Iris pigment epithelial cell (primary cell): ENCODE measurements at places on chromosomes 4 and X.

DNA sequence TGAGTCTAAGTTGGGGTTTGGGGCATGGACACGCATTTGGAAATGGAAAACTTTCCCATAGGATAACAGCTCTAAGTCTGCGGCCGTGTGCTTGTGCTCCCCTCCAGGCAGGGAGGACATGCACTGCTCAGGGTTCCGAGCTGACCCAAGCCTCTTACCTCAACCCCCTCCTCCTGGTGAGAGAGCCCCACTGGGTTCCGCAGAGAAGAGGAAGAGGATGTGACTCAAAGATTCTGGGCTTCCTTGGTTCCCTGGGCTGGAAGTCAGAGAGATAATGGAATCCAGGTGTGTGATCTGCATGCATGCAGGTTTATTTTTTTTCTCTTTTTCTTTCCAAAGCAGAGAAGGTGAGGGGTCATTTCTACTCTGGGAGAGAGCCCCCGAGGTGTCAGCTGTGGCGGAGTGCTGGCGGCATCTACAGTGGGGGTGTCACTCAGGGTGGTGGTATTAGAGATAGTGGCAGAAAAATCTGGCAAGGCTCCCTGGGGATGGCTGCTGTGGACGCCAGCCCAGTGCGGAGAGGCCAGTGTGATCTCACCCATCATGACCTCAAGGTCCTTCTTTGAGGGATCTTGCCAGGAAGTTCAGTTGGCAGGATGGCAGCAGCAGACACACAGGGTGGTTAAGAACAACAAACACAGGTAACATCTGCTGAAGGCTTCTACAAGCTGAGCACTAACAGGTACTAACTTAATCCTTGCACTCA is 168.7 kb upstream of the HAND2 start:
- no peak for DNase-seq

GRCh38 chr4:5798462-5798861 is 87.5 kb downstream of the EVC start:
- no peak for DNase-seq

DNA sequence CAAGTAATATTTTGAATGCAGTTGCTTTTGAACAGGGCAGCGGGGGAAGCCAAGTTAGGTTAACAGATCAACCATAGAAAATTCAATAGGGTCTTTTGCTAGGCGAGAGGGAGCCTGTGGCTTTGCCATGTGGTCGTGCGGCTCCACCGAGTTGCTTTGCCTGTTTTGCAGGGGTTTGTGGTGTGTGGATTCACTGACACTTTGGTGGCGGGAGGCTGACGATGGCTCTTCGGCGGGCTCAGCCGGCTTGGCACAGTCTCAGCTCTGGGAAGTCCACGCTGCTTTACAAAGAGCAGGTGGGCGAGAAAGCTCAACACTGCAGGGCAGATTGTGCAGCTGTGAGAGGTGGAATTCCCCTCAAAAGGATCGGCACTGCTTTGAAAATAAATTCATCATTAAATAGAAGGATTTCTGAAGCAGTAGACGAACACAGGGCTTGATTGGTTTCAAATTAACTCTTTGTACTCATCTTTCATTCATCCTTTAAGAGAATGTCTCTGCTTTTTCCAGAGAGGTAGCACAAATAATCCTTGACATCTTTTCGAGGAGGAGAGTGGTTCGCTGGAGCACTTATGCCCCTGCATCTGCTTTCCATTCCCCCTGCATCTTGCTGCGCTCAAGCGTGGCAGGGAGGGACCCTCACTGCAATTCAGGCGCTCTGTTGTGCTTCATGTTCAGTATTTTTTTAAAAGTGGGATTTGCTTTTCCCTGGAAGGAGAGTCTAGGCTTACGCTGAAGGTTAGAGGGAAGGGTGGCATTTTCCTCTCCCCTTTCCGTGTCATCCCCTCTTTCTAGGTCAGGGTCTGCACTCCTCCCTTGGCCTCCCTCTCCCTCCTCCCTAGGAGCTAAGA is 201.8 kb upstream of the LEF1 start:
- DNase-seq = no peak

GRCh38 chrX:109774706-109775105 is 41.6 kb upstream of the ACSL4 start:
- peak; percentile 89 for DNase-seq

DNA sequence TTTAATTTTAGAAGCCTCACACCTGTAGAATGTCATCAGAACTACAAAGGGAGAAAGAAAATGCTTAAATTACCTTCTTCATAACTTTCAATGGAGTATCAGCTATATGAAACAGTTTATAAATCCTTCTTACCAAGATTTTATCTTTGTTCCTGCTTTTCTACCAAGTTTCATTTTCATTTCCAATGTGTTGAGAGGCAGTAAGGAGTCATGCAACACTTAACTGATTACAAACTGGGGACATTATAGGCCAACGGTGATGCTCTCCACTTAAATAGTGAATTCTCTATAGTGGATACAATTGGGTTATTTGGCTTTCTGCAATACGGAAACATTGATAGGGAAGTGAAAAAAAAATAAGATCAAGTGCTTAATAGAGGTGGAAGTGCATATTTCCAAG is 145.2 kb upstream of the FTHL17 start:
- no peak for DNase-seq

GRCh38 chr4:77006753-77007353 is 57.3 kb downstream of the SEPTIN11 start:
- DNase-seq = no peak

DNA sequence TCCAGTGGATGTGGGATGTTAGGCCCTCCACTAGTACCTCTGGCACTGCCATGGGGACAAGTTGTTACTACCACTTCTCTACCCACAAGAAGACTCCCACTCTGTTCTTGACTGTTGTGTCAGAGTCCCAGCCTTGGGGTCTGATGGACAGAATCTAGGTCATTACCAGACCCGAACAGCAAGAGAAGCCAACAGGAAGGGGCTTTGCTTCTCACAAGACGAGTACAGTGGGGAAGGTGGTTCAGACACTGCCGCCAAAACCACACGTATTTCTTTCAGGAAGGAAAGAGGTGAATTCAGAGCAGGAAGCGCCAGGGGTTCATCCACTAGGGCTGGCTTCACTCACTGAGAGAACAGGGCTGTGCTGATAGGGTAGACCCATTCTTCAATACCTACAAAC is 161.3 kb upstream of the KIT start:
- no peak for DNase-seq

GRCh38 chr4:152536545-152537182 is 772 bp upstream of the FBXW7 start:
- peak; percentile 70 for DNase-seq

- DNase-seq = peak; percentile 63
These were observed 220.4 kb downstream of the SPRY1 start for GRCh38 chr4:123616951-123617461.

GRCh38 chrX:149433051-149433450 is 72.1 kb downstream of the IDS start:
- DNase-seq = no peak

DNA sequence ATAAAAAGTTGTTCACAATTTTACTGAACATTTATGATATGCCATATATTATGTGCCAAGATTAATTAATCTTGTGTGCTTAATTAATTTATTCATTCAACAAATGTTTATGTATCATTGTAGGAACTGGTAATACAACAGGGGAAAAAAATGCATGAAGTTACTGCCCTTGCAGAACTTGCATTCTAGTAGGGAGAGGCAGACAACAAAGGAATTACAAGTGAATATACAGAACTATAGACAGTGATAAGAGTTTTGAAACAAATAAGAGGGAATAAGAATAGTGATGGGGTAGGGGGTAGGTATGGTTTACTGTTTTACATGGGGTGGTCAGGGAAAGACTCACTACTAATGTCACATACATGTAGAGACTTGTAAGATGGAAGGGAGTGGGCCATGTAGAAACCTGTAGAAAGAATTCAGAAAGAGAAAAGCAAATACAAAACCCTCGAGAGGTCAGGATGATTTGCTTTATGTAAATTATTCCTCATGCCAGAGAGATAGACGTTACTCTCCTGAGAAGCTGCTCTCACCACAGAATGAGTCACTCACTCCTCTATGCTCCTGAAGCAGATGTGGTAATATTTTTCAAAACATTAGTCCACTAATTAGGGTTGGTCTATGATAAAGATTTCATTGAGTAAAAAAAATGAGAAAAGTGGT is 855.0 kb upstream of the GRID2 start:
- peak; percentile 39 for DNase-seq

- no peak for DNase-seq
These were observed 13.6 kb downstream of the MFAP3L start for GRCh38 chr4:170012629-170012958.

GRCh38 chrX:51641421-51642021 is 22.8 kb upstream of the CENPVL3 start:
- DNase-seq = peak; percentile 59

DNA sequence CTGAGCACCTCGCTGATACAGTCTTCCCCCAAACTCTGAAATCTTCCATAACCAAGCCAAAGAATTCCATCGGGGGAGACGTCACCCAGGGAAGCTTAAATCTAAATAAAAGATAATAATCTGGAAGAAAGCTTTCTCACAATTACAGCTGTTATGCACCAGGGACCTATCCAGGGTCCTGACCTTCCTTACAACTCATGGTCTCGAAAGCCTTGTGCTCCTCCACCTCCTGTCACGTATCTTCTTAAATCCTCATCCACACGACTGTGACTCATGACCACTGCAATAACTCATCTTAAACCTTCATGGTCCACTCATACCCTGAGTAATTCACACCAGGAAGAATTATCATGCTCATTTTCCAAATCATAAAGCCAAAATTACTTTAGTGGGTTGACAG is 166.8 kb upstream of the FRG1 start:
- DNase-seq = peak; percentile 2

GRCh38 chr4:104818579-104818978 is 323.9 kb upstream of the CXXC4 start:
- no peak for DNase-seq

DNA sequence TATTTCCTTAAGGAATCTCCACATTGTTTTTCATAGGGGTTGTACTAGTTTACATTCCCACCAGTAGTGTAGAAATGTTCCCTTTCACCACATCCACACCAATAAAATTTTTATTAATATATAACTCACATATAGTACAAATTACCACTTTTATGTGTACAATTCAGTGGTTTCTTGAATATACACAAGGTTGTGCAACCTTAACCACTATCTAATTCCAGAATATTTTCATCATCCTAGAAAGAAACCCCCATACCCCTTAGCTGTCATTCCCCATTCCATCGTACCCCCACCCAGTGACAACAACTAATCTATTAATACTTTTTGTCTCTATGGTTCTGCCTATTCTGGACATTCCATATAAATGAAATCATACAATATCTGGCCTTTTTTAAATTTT is 108.3 kb upstream of the USP9X start:
- DNase-seq = peak; percentile 33

DNA sequence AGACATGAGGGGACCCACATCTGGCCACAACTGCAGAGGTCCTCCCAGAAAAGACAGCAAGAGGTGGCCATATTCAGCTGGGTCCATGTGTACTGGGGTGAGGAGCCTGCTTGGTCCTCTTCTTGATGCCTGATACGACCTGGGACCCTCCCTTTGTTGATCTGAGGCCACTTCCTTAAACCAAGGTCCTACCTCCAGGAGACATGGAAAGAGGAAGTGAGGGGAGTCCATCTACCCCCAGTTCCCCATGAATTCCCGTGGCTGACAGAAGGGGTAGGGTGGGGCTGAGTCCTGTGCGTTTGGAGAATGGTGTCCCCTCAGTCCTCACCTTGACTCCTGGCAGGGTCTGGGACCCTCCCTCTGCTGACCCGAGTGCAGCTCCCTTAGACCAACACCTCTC is 2.1 kb downstream of the MAGEA10 start:
- no peak for DNase-seq

- DNase-seq = no peak
These were observed 24.7 kb upstream of the MXRA5 start for GRCh38 chrX:3371163-3371562.

DNA sequence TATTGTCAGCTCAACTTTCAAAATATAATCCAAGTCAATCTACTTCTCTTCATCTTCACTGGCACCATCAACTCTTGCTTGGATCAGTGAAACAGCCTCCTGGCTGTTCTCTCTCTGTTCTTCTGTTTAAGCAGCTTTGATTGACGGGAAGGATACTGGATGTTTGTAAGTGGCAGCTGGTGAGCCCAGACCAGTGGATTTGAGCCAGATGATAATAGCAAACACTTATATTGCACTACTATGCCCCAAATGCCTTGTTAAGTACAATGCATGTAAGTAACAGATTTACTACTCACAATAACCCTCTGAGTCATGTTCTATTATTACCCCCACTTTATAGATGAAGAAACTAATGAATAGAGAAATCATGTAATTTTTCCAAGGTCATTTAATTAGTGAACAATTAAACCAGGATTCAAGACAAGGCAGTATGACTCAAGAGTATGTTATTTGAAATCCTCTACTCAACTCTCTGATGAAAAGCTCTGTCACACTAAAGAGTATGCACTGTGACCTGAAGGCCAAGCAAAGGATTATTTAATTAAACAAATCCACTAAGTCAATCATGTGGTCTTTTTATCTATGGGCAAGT is 44.8 kb downstream of the SPANXN3 start:
- no peak for DNase-seq

GRCh38 chrX:148610328-148610698 is 109.9 kb downstream of the AFF2 start:
- DNase-seq = no peak

GRCh38 chr4:14857475-14857874 is 144.8 kb upstream of the CPEB2 start:
- DNase-seq = peak; percentile 13

GRCh38 chrX:132270021-132270420 is 50.8 kb upstream of the RAP2C start:
- no peak for DNase-seq

GRCh38 chr4:181559637-181560036 is 683.6 kb upstream of the TENM3 start:
- DNase-seq = no peak
